ENCODE measurements at places on chromosomes 5 and 9.

GRCh38 chr5:6260846-6261245, 117.5 kb downstream of the MED10 start:
- DNase-seq, result no peak

DNA sequence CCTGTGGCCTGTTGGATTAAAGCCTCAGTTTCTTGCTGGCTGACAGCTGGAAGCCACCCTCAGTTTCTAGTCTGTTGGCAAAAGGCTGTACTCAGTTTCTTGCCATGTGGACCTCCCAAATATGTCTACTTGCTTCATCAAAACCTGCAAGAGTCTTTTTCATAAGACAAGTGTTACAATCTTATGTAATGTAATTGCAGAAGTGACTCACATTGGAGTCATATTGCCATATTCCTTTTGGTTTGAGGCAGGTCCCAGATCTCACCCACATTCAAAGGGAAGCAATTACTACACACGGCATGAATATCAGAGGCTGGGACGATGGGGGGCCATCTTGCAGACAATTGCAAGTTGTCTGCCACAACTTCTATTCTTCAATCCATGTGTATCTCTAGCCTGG, 286.7 kb upstream of the IL12B start:
- DNase-seq, result no peak

DNA sequence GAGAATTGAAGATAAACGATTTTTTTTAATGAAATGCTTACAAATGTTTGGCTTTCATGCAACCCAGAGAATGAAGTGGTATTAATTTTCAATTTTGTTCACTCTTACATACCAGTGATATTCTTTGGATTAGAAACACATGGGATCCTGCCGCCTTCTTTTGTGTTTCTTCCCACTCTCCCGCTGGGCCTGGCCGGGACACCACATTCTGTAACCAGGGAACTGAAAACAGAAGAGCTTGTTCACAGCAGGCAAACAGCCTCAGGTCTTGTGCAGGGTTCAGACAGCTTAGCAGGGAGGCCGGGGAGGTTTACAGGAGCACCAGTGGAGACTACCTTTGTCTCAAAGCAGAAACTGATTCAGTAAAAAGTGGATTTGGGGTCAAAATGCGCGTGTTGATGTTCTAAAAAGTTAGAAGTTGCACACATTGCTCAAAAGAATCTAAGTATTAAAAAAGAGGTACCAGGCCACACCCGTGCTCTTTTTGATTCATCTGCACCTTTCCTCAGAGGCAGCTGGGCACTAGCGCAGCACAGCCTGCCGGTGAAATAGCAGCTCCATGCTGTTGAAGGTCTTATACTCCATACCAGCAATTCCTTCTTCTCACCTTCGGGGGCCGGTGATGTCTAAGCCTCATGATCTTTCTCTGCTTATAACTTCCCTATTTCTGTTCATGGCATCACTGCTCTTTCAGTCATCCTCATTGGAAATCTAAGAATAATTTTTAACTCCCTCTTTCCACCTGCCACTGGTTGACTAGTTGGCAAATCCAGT, 67.1 kb downstream of the GRAMD2B start:
- DNase-seq, result no peak

DNA sequence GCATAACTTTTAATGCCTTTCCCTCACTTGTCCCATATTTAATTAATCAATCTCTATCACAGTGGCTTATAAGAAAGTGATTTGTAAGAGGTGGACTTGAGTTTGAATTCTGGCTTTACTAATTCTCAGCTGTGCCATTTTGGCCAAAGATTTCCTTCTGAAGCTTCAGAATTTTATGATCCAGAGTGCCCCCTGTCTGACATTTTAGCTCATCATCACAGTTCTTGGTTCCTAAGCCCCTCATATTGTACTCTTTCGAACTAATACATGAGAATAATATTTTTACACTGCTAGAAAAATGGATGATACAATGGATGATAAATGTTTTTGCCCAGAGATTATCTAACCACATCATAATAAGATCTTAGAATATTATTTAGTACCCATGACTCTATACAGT, 1014.1 kb downstream of the PTPRD start:
- no peak for DNase-seq

DNA sequence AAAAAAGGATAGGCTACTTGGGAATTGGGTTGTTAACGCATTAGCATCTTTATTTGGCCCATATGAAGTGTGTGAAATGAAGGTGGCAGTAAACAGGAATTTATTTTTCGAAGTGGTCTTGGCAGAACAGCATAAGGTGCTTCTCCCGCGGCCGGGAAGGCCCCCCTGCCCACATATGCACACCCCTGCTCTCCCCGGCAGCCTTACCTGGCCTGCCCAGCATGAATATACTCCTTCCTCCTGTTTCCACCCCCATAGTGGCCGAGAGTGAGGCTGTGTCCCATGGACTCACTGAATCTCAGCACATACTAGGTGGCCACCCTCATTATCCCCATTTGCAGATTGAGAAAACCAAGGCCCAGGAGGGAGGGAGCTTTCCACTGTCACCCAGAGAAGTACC, 54.0 kb upstream of the OLFM1 start:
- DNase-seq, result no peak

- DNase-seq, result no peak
Measured at GRCh38 chr9:10007356-10007755, 605.4 kb downstream of the PTPRD start.

DNA sequence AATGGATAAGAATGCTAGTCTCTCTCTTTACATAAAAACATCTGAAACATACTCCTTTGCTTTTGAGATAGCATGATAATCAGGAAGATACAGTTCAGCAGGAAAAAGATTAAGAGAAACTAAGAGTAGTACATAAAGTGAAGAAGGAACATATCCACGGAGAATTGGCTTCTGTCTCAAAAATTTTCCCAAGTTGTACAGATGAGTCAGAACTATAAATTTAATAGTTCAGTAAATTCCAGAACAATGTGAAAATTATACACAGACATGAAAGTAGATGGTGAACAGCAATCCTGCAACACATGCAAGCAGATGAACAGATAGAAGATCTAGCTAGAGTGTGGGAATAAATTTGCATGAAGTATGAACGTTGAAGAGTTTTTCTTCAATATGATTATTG, 691.4 kb upstream of the RIOK2 start:
- DNase-seq, result no peak

Measured in H54 (cell line).